ENCODE measurements at places on chromosomes 3 and 15.

DNA sequence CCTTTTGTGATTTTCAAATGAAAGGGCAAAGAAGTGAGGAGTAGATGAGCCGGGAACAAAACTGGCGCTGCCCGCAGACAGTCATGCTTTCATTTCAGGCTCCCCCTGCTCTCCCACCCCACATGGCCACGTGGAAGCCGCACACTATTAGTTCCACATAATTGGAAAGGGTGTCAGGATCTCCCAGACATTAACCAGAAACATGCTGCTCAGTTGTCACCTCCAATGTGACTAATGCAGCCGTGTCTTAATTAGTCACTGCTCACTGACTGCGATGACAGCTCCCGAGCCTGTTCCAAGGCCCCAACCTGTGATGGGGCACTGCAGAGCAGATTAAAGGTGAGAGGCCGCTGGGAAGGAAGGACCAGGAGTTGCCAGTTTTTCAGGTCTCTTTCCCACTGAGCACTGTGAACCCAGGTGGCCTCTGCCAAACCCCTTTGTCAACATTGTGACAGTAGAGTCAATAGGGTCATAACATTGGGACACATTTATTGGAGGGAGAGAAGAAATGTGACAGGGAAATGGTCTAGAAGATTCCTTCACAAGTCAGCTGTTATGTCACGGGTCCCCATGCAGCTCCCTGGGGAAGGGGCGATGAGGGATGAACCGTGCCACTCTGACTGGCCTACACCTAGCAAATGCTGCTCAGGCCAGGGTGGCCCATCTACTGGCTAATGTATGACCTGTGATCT is 38.6 kb upstream of the SFMBT1 start:
- DNase-seq: peak; percentile 27

GRCh38 chr3:152076148-152076547 is 192.6 kb upstream of the MBNL1 start:
- peak; percentile 15 for DNase-seq

DNA sequence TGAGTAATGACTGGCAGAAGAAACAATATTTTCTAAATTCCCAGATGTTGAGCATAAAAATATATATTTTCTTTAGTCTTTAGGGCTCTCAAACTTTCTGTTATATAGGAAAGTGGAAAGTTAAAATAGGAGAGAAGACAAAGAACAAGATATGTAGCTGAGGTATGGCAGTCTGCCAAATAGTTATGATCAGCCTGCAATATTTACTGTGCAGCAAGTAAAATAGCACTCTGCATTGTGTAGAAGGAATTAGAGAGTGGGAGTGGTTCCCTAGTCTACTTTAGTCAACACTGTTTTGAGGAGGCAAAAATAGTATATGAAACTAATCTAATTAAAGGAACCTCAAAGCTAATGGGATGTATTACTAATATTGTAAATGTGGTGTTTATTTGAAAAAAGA is 978.1 kb upstream of the ALCAM start:
- no peak for DNase-seq

GRCh38 chr3:111932946-111933345 is 45.9 kb upstream of the ABHD10 start:
- no peak for DNase-seq

DNA sequence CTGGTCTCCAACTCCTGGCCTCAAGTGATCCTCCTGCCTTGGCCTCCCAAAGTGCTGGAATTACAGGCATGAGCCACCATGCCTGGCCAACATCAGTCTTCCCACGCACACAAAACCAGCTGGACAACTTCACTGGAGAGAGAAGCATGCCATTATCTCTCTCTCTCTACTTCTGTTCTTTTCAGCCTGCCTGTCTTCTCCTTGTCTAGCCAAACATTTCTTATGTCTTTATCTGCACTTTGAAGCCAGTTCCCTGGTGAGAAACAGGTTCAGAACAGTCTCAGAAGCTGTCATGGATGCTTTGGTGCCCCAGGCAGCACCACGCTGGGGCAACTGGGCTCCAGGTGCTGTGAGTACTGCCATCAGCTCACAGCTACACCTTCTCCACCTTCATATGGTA is 79.8 kb downstream of the PRICKLE2 start:
- no peak for DNase-seq

DNA sequence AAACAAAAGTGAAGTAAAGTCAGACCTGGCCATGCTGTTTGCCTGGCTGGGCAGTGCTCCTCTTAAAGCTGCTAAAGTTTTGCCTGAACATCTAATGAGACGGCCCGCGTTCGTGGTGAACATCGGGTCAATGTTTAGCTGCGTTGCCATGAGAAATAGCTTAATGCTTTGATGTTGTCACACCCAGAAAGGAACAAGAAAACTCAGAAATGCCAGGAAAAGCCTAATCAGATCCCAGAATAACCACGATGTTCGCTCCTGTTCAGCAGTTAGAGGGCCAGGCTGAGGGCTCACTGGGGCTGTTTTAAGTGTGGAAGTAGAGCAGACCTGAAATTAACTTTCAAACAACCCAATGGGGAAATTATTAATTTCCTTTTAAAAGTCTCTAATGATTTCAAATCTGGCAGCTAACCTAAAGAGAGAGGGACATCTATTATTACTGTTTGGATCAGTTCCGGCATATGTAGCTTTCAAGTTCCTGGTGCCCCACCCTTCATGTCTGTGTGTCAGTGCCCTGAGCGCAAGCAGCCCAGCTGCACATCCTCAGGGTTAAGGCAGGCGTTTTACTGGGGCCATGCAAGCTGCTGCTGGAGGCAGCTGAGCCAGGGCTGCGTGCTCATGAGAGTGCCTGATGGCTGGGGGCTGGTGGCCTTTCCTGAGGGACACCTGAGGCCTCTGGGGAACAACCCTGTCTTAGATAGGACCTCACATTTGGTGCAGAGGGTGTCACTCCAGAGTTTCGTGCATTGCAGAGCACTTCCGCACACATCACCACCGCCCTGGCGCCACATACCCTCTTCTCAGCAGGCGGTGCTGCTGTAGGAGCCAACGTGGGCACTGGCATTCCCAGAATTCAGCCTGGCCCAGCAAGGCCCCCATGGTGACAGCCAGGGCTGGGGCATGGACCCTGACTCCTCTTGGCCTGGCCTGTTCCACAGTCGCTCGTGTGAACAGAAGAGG is 76.6 kb downstream of the LRRK1 start:
- DNase-seq: no peak

GRCh38 chr3:189084620-189085019 is 87.2 kb upstream of the TPRG1 start:
- DNase-seq: no peak

DNA sequence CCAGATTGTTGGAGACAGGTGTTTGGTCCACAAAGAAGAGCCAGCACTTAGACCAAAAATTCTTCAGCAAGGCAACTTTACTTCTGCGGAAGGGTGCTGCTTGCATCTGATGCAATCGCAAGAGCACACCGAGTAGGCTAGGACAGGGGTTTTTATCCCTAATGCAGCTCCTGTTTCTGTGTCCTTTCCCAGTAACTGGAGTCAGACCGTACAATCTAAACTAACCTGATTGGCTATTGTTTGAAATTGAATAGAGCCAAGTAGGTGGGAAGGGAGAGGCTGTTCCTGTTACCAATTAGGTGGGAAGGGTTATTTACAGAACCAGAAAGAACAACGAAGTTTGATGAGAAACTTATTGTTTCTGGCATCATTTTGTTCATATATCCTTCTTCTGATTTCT is 77.6 kb downstream of the CHCHD4 start:
- no peak for DNase-seq

DNA sequence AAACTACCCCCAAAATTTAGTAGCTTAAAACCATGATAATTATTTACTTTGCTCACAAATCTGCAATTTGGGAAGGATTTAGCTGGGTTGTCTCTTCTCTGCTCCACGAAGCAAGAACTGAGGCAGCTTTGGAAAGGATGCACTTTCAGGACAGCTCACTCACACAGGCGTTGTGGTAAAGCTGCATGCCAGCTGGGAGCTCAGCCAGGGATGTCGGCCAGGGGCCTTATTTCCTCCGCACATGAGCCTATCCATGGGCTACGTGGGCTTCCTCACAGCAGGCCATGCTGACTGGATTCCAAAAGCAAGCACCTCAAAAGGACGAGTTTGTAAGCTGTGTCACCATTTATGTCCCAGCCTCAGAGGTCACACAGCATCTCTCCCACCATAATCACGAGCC is 301.3 kb upstream of the IGF1R start:
- DNase-seq: no peak

- DNase-seq: no peak
Measured at GRCh38 chr3:43857361-43858293, 166.9 kb downstream of the ABHD5 start.

GRCh38 chr3:177525414-177525813 is 328.1 kb upstream of the TBL1XR1 start:
- no peak for DNase-seq

GRCh38 chr3:12421132-12421531 is 63.1 kb upstream of the TSEN2 start:
- DNase-seq: no peak

GRCh38 chr15:66629817-66630576 is 64.2 kb upstream of the LCTL start:
- no peak for DNase-seq

GRCh38 chr3:186782542-186783057 is 777 bp upstream of the EIF4A2 start:
- peak; percentile 49 for DNase-seq

- peak; percentile 91 for DNase-seq
Measured at GRCh38 chr3:4980229-4981203, 1.3 kb downstream of the BHLHE40 start.

GRCh38 chr15:40232625-40233070 is 6.2 kb upstream of the PAK6 start:
- DNase-seq: no peak

DNA sequence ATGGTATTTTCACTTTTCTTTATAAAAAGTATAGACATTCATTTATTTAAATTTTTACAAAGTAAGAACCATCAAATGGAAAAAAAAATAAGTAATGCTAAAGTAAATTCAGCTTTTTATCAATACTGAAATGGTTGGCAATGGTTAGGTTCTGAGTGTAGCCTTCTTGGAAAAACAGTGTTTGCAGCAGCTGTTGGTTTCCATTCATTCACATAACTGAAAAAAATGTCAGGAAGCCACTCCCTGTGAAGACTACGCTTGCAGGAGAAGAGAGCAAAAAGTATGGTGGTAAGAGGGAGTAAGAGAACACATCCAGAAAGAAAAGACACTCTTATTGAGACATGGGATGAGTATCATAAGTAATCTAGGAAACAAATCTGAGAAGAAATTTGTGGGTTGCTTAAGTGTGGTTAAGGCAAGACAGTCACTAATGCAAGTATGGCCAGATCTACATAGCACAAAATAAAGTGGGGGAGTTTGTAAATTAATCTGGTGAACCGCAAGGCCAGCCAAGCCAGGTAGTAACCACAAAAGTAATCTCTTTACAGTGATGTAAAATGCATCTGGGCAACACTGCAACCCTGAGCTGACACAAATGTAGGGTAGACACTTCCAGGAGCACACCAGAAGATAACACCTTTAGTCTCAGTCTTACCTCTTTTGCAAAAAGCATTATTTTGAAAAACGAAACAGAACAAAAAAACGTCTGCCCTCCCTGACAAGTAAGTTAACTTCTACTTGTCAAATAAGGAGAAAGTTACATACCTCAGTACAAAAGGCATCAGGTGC is 133.7 kb downstream of the IGSF11 start:
- DNase-seq: no peak

DNA sequence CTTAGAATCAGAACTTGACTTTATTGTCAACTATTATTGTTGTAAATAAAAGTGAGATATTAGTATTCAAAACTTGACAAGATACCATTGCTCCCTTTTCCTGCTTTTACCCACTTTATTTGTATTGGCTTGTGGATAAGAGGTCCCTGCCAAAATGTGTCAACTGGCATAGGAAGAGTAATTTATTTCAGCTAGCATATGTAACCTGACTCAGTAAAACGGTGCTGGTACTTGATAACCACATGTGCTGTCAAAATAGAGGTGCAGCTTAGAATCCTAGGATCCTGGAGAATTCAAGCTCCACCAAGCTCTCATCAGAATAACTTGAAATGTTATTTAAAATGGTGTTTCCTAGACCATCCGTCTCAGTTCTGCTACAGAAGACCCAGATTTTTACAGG is 90.2 kb upstream of the TGFBR2 start:
- DNase-seq: no peak

DNA sequence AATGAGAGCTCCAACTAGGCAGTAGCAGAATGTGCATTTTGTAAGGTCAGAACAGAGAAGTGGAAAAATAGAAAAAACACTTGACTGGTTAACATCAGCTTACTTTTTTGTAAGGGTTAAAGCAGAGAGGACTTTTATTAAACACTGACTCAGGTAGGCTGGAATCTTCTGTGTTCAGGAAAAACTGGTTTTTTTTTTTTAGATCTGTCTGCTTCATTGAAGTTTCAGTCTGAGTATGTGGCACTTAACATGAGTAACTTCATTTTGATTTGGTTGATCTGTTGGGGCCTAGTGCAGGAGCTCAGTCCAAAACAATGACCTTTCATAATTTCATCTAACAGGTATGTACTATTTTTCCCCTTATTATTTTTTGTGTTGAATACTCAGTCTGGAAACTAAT is 141.1 kb downstream of the DOCK3 start:
- DNase-seq: no peak

- no peak for DNase-seq
Measured at GRCh38 chr3:179981646-179982045, 55.1 kb downstream of the PEX5L start.

All from A172 (cell line).